ENCODE measurements at places on chromosomes 4 and X.

DNA sequence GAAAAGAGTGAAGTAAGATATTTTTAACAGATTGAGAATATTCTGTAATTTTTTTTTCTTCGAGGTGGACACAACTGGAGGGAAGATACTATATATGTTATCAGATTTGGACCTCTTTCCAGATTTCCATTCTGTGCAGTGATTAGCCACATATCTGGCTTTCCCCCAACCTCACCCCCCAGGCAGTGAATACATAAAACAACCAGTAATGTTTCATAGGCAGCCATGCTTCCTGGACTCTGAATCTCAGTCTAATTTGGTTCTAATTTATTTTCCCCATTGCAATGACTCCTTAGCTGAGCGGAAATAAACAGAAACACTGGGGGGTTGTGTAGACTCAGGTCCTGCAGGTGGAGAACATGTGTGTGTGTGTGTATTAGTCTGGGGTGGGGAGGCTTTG is 226.5 kb downstream of the FBXW7 start:
- no peak for DNase-seq

DNA sequence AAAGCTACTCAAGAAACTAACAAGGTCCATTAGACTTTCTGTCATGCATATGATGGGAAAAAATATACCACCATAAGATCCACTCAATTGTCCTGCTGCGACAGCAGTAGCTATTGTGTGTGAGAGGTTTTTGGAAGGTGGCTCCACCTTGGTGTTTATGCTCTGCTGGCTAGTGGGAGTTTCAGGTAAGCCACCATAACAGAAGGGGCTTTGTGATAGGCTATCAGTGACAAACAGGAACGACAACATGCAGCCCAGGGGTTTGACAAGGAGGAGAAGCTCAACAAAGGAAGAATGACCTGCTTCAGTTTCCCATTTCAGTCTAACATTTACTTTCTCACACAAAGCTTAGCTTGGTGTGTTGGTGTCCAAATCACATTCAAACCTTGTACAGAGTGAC is 182.6 kb downstream of the ATOH1 start:
- no peak for DNase-seq

DNA sequence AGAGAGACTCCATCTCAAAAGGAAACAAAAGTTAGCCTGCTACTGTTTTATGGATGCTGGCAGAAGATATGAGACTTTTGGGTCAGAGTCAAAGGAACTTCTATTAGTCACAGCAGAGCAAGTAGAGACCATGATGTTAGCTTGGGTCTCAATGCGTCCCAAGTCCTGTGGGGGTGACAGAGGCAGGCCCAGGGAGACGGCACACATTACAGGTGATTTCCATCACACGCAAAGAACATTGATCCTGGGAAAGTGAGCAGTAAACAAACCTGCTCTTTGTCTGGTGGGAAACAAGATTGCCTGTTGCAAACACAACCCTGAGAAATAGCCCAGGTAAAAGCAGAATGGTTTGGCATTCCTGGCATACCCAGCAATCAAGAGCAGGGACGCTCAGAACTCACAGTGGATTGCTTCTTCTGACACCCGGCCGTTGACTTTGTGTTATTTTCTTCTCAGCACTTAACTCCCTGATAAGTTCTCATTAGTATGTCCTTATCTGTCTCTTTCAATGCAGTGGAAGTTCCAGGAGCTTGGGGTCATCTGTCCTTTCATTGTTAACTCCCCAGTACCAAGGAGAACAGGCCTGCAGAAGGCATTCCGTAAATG is 51.2 kb upstream of the LGI2 start:
- DNase-seq = no peak

DNA sequence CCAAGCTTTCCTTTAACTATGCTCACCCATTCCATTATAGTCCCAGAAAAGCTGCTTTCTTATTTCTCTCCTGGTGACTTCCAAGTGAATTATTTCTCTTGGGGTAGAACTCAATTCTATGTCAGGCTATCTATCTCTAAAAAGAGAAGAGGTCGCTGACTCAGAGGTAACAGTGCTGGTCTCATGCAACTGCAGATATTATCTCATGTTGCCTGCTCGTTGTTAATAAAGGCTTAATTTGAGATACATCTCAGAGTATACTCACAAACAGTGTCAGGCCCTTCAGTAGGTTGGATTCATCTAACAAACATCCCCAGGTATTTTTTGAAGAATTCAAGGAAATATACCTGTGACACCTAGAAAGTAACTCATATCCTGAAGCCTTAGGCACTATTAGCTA is 2.7 kb downstream of the TMEM154 start:
- DNase-seq = no peak

- no peak for DNase-seq
These were observed 27.1 kb downstream of the IGFBP7 start for GRCh38 chr4:57083090-57083489.

DNA sequence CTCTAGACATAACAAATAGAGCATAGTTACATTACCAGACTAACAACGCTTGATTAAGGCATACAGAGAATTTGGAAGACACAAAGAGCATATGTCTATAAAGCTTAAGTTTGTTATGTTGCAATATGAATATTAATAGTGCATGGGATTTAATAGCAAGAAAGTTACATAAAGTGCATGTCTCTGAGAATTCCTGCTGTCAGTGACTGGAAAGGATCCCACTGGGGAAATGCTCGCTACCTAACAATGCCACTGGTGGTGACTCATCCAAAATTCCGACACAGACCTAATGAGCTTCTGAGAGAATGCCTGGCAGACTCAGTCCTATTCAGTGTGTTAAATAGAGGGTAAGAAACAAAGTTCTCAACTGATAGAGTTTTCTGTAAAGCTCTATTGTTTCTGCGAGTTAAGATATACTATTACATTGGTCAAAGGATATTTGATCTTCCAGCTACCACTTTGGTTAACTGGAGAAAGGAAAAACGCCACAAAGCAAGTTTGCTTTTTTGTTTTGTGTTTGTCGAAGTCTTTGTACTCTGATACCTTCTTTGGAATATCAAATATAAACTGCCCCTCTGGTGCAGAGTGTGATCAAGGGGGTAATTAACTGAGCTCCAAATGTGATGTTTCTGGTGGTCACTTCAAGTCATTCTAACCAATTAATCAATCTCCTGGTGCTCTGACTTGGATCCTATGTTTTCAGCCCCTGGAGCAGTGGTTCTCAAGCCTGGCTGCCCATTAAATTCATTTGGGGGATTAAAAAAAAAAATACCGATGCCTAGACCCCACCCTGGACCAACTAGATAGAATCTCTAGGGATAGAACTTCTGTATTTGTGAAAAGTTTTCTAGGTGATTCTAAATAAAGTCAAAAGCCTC is 107.9 kb downstream of the PALLD start:
- DNase-seq = no peak

DNA sequence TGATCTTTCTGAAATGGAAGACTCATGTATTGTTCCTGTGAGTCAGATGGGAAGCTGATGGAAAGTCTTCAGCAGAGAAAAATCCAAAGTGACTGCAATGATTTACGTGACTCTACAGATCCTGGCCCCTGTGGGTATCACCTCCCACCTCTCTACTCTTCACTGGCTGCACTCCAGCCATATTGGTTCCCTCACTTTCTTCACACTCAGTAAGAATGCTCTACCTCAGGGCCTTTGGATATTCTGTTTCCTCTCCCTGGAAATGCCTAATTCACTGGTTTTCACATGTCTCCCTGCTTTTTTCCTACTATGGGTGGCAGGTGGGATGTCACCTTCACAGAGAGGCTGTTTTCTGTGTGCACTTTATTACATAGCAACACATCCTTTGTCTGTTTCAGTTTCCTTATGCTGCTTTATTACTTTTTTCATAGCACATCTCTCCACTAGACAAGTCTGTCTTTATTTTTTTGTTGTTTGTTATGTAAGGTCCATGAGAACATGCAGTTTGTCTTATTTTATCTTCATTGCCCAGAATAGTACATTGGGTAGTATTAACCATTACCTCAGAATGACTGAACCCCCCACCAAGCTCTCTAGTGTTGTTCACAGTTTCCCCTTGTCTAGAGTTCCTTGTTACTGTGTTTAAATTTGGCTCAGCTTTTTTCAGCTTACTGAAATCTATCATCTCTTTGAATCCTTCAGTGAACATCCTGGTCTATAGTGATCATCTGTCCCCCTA is 57.6 kb upstream of the CLNK start:
- no peak for DNase-seq

DNA sequence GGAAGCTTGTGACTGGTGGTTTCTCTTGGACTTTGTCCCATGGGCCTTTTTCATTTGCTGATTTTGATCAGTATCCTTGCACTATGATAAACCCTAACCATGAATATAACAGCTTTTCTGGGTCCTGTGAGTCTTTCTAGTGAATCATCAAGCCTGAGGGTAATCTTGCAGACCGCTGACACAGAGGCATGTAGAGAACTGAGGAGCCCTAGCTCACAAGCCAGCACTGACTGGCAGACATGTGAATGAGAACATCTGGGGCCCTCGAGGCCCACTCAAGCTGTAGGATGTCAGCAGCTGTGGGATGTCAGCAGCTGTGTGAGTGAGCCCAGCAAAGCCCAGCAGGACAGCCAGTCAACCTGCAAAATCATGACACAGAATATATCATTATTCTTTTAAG is 36.7 kb downstream of the HMGB3 start:
- no peak for DNase-seq

DNA sequence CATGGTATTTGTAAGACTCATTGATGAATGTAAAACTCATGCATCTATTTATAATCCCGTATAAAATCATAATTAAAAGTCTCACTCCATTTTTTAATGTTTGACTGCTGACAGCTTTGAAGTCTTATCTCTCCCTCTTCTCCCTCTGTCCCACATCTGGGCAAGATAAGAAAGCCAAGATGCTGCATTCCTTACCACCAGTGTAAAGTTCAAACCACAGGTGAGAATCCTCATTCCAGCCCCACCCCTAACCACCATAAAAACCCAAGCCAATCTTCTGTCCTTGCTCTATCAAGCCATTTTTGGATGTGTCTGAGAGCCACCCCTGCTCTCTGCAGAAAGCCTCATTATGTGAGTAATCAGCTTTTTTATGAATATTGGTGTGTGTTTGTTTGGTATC is 59.3 kb upstream of the MAGED1 start:
- DNase-seq = no peak
